Fibroblast of villous mesenchyme (primary cell): ENCODE measurements at places on chromosomes 12 and 14. TPM values are rescaled to one million over a fixed set of nuclear protein-coding genes. Genes with fewer than 3 reads are reported as not detected.
A peak's percentile ranks its signal among the peaks of the same experiment; 100 is the strongest.

- DNase-seq = no peak
Measured at GRCh38 chr14:95480887-95481226, 35.6 kb downstream of the SYNE3 start.

DNA sequence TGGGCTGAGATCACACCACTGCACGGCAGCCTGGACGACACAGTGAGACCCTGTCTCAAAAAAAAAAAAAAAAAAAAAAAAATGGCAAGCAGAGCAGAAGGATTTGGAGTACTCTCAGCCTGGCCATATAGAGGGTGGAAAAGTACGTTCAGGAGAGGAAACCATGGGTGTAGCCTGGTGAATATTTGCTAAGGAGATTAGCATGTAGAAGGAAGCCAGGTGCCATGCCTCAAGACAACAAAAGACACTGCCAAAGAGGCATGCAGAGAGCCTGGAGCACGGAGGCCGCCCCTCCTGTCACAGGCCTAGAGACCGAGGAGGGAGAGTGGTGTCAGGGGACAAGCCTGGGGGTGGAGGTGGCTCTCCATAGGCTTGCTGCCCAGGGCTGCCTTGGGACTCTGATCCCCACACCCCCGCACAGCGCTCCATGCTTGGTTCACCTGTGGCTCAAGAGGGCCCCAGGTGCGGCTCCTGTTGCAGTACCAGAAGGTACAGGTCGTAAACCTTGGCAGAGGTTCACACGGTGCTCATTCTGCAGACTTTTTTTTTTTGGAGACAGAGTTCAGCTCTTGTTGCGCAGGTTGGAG is 27.9 kb upstream of the DEGS2 start:
- DNase-seq = no peak

DNA sequence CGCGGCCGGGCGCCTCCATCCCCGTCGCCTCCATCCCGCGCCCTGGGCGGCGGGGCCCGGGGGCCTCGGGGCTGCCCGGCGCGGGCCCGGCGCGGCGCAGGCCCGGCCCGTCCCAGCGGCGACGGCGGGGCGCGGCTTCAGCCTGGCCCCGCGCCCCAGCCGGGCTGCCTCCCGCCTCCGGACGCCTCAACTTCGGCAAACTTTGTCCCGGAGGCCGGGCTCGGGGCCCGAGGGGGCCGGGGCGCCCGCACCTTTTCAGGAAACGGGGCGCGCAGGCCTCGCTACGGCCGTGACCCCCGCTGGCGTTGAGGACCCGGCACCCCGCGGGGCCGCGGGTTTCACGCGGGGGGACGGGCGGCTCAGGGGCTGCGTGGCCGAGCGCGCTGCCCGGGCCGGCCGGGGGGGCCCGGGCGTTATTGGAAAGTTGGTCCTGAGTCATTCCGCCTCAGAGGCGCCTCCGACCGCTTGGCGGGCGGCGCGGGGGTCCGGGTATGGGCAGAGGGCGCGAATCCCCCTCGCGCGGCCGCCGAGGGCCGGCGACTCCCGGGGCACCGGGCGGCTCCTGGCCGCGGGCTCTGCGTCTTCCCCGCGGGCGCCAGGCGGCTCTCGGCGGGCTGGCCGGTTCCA is 575 bp downstream of the TRAF3 start:
- DNase-seq = no peak

DNA sequence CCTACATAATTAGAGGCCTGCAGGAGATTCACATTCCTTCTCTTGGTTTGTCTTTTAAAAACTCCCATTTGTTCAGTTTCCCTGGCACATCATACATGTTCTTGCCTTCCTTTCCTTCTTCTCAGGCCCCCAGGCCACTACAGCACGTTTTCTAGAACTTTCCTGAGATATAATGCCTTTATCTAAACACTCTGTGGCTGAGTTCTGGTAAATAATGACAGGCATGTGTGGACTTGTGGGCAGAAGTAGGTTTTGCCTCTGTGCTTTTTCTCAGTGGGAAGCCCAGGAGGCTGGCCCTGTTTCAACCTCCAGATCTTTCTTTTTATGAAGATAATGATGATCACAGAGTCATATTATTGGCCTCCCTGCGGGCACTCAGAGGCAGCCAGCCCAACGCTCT is 117.2 kb downstream of the TMX1 start:
- peak; percentile 54 for DNase-seq

GRCh38 chr12:120874547-120875245 is 29.5 kb downstream of the SPPL3 start:
- DNase-seq = no peak

The TAS2R7 gene
- total RNA-seq = 0.32 TPM in 1 of 2 replicates, not detected in the other

DNA sequence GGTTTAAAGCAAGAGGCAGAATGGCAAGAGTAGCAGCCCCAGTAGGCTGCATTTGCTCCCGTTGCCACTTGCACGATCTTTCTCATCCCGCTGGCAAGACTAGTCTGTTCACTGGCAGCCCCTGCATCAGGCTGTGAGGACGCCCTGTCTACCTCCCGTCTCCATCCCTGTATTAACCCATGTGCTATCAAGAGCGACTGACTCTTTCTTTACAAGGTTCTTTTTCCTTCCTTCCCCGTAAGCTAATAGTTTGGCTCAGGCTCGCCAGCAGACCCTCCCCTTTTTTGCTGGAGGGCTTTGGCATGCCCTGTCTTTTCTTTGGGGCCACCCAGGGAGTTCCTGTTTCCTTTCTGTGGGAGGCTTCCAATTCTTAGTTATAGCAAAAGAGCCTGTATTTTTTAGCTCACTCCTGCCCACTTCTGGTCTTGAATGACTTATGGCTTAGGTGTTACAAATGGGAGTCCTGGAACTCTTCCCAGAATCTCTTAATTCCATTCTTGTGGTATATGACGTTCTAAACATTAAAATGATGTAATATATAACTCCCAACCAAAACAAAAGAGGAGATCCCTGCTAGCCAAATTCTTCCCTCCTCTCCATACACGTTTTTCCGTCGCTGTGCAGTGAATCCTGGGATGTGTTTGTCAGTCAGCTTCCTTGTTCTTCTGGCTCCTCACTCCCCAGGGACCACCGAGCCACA is 149.0 kb downstream of the PRKCH start:
- peak; percentile 98 for DNase-seq

DNA sequence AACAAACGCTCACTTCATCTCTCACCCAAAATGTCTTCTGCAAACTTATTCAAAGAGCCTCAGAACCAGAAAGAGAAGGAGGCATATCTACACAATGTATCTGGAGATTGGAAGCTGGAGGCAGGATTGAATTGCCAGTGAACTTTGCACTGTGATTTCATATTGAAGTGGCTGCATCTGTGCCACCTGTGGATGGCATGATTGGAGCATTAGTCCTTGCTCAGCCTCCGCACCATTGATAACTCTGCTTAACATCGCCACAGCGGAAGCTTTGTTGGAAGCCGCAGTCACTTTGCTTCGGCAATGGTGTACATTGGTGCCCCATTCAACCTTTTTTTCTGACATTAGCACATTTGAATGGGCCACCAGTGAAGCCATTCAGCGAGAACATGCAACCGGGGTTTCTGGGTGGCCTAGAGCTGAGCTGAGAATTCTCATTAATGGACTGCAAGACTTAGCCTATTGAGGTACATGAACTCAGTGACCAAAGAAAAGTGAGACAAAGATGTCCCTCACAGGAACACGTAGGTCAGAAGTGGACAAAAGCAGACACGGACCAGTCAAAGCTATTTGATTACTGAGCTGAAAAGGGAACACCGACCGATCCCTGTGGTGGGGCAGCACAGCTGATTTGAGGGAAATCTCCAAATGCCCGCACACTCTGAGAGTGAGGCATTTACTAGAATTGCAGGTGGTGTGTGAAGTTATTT is 130.4 kb downstream of the BRMS1L start:
- DNase-seq = no peak

DNA sequence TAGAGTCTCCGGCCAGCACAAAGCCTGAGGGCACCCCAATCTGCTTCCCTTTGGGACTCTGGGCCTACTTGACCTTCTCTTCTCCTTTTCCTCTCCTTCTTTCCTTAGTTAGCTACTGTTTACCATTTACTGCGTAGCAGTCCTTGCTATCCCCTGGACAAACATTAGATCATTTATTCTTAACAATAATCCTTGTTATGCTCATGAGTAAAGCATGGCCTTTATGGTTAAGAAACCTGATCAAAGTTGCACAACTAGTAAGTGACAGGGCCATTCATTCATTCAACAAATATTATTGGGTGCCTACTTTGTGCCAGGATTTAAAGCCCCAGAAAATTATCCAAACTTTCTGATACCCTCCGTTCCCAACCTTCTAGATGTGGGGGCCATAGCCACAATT is 3.2 kb upstream of the HDAC7 start:
- DNase-seq = no peak

DNA sequence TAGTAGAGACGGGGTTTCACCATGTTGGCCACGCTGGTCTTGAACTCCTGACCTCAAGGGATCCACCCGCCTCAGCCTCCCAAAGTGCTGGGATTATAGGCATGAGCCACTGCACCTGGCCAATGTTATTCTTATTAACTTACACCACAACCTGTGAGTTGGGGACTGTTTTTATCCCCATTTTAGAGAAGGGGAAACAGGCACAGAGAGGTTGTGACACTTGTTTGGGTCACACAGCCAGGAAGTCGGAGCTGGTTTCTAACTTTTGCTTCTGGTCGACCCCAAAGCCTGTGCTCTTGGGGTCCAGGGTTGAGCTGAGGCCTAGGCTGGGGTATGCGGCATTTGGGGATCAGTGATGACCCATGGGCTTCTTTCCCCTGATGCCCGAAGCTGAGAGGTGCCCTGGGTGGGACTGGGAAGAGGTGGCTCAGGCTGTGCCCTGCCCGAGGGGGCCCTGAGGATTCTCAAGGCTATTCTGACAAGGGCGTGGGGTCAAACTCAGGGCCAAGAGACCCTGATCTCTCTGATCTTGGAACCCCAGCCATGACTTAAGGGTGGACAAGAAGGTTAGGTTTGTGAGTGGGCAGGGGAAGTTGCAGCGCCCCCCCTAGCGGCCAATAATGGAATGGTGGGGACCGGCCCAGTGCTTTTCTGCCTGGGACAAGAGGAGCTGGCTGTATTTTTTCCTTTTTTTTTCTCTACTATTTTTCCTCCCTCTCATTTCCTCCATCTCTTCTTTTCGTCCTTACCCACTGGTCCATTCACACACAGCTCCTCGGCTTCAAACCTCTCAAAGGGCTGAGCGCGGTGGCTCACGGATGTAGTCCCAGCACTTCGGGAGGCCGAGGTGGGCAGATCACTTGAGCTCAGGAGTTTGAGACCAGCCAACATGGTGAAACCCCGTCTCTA is 3.0 kb downstream of the SDSL start:
- peak; percentile 60 for DNase-seq

DNA sequence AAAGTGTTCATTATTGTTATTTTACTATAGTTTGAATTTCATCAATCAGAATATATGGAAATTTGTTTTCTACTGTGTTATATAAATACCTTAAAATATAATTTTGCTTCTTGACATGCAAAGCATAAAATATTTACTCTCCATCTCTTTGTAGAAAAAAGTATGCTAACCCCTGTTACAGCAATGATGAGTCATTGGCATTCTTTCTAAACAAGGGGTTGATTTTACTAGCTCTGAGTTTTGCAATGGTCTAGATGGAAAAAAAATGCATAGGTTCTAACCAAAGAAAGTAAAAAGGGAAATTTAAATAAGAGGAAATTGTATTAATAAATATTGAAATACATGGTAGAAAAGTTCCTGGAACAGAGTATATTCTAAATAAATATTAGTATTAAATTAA is 990.2 kb upstream of the ATXN7L3B start:
- peak; percentile 10 for DNase-seq

The TAS2R19 gene
- total RNA-seq = 4.8 and 7.8 TPM in 2 replicates

DNA sequence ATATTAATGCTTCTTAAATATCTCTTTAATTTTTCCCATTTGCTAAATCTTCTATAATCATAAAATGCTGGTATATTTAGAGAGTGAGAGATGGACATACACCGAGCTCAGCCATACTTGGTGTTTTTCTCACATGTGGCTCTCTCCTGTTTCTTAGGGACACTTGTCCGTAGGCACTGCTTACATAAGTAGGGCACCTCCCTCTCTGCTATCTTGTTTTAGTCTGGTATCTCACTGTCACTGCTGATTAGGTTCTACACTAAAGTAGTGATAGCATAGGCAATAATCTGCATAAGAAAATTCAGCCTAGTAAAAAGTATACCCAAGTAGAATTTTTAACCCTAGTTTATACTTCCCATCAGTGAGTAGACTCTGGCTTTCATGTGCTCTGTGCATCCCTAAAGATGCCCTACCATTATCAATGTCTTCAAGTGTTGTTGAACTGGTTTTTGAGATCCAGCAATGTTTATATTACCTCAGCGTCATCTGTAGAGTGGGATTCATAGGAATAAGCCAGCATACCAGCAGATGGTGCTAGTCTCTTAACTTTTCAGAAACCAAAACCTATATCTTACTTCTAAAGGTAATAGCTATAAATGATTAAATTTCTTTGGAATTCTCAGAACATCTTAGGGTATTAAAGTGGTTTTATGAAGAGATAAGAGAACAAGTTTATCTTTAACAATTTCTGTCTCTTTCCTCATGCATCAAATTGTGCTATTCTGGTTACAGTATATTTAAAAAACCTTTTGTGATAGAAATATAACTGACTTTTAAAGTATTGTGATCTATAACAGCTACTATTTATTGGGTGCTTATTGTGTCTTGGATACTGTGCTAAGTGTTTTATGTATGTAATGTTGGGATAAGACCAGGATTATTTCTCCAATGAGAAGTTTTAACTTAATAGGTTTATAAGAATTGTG is 32.9 kb downstream of the ARID2 start:
- DNase-seq = peak; percentile 73

The CLEC7A gene
- total RNA-seq = under 0.01 TPM in 1 of 2 replicates, not detected in the other

DNA sequence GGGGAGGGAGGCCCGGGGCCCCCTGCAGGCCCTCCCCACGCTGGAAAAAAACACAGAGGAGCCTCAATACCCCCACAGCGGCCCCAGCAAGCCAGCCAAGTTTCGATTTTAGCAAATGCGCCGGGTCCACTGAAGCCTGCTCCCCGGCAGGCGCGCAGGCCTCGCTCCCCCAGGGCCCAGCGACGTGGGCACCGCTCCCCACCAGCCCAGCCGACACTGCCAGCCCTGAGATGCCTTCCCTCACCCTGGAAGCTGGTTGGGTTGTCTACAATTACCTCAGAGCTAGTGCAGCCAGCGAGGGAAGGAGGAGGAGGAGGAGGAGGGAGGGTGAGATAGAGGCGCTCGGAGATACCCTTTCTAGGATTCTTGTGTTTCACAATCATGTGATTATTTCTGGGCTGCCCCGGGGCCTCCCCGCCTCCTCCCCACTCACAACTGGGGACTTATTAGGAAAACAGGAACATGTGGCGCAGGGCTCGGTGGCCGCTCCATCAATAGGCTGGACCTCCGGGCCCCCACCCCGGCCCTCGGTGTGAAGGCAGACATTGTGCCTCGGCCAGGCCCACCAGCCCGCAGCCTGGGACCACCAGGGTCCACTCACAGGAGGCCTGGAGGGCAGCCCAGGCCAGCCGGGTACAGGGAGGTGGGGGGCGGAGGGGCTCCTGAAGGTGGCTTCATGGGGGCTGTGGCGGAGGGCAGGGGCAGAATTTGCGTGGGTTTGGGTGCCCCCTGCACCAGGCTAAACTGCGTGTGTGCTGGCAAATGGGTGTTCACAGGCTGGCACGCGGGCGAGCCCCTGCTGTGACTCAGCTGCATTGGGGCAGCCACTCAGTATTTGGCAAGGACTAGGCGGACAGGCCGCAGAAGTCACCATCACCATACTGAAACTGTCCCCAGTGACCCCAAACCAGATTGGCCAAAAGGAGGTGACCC is 109.9 kb downstream of the NCOR2 start:
- peak; percentile 90 for DNase-seq

- DNase-seq = peak; percentile 83
Measured at GRCh38 chr12:1644534-1645438, 15.8 kb downstream of the WNT5B start.

- peak; percentile 71 for DNase-seq
Measured at GRCh38 chr14:52922656-52923055, 28.2 kb downstream of the FERMT2 start.

The NELL2 gene
- 0.86 TPM in 1 of 2 replicates, not detected in the other for total RNA-seq
